CD8-positive, alpha-beta memory T cell (primary cell): ENCODE measurements at places on chromosomes 11 and 22. TPM values are rescaled to one million over a fixed set of nuclear protein-coding genes. Genes with fewer than 3 reads are reported as not detected.
A peak's percentile ranks its signal among the peaks of the same experiment; 100 is the strongest.

- H3K4me3 ChIP-seq: no peak overlapping the region
- no peak overlapping the region for H3K27ac ChIP-seq
- no peak for DNase-seq
- no peaks in the 10 kb centered on the region for H3K36me3 ChIP-seq
- H3K4me1 ChIP-seq: no peaks in the 10 kb centered on the region
These were observed 1261.4 kb upstream of the TENM4 start for GRCh38 chr11:80702264-80702663.

DNA sequence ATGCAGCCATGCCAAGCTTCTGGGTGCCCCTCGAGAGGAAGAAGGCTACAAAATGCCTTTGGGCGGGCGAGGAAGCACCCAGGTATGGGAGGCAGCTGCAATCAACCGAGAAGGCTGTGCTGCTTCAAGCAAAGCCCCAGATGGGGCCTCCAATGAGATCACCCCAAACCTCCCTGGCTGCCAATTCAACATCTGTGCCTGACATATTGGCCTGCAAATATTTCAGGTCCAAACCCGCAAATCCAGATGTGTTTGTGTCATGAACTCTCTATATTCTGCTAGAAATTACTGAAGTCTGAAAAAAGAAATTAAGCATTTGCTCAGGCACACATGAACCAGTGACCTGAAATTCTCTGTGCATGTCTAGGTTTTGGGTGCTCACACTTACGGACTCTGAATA lies 78.8 kb upstream of the RCN1 start:
- H3K4me1 ChIP-seq: no peaks in the 10 kb centered on the region
- H3K4me3 ChIP-seq: no peak overlapping the region
- no peak for DNase-seq
- no peaks in the 10 kb centered on the region for H3K36me3 ChIP-seq

- H3K27me3 ChIP-seq: no peaks in the 10 kb centered on the region
- no peaks in the 10 kb centered on the region for H3K4me1 ChIP-seq
- DNase-seq: no peak
- no peak overlapping the region for H3K27ac ChIP-seq
- H3K4me3 ChIP-seq: no peak overlapping the region
These were observed 317.6 kb upstream of the FAT3 start for GRCh38 chr11:91906871-91907624.

- no peak overlapping the region for H3K27ac ChIP-seq
- no peak for DNase-seq
- H3K4me1 ChIP-seq: no peaks in the 10 kb centered on the region
- H3K27me3 ChIP-seq: no peaks in the 10 kb centered on the region
These were observed 13.7 kb upstream of the RAB38 start for GRCh38 chr11:88188932-88189253.

- no peaks in the 10 kb centered on the region for H3K27me3 ChIP-seq
- H3K36me3 ChIP-seq: no peaks in the 10 kb centered on the region
- no peaks in the 10 kb centered on the region for H3K4me1 ChIP-seq
- no peak overlapping the region for H3K4me3 ChIP-seq
- no peak for DNase-seq
- H3K27ac ChIP-seq: no peak overlapping the region
These were observed 80.3 kb upstream of the IZUMO1R start for GRCh38 chr11:94224078-94224477.

GRCh38 chr11:19589567-19590260 lies 122.9 kb upstream of the NAV2 start:
- H3K4me3 ChIP-seq: no peak overlapping the region
- no peaks in the 10 kb centered on the region for H3K27me3 ChIP-seq
- H3K27ac ChIP-seq: no peak overlapping the region
- no peaks in the 10 kb centered on the region for H3K36me3 ChIP-seq
- no peaks in the 10 kb centered on the region for H3K4me1 ChIP-seq

DNA sequence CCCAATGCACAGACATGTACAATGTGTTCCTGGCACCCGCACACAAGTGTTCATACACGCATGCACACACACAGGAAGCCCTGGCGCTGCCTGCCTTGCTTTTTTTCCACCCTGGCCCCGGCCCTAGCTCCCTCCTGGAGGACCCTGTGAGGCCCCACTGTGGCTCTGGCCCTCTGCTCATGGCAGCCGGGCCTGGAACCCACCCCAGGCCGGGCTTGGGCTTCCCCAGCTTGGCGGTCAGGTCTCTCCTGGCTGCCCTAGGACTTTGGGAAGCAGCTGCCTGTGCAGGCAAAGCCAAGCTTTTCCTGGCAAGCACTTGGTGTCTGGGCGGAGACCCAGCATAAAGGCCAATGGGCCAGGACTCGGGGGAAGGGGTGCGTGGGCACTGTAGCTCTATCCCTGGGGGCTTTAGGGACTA lies 30.5 kb downstream of the CD82 start:
- H3K27me3 ChIP-seq: no peaks in the 10 kb centered on the region
- no peak overlapping the region for H3K4me3 ChIP-seq
- H3K36me3 ChIP-seq: no peaks in the 10 kb centered on the region
- peaks cover 41% of the 10 kb centered on the region for H3K4me1 ChIP-seq
- no peak for DNase-seq
- H3K27ac ChIP-seq: peak overlapping the region; percentile 47

- no peak overlapping the region for H3K4me3 ChIP-seq
- H3K27ac ChIP-seq: no peak overlapping the region
- DNase-seq: peak; percentile 63
- H3K27me3 ChIP-seq: no peaks in the 10 kb centered on the region
These were observed 7.2 kb downstream of the KCNK7 start for GRCh38 chr11:65588199-65589054.

DNA sequence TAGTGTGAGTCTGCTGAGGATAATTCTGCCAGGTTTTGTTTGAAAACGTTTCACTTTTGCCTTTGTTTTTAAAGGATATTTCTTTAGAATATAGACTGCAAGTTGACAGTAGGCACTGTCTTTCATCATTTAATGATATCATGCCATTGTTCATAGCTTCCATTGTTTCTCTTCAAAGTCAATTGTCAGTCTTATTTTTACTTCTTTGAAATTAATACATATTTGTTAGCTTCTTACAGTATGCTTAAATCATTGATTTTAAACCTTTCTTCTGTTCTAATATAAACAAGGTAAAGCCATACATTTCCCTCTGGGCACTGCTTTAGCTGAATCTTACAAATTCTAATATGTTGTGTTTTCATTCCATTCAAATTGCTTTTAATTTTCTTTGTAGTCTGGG lies 62.3 kb upstream of the PARVA start:
- H3K36me3 ChIP-seq: no peaks in the 10 kb centered on the region
- H3K27me3 ChIP-seq: no peaks in the 10 kb centered on the region
- H3K27ac ChIP-seq: no peak overlapping the region
- no peaks in the 10 kb centered on the region for H3K4me1 ChIP-seq
- DNase-seq: no peak

DNA sequence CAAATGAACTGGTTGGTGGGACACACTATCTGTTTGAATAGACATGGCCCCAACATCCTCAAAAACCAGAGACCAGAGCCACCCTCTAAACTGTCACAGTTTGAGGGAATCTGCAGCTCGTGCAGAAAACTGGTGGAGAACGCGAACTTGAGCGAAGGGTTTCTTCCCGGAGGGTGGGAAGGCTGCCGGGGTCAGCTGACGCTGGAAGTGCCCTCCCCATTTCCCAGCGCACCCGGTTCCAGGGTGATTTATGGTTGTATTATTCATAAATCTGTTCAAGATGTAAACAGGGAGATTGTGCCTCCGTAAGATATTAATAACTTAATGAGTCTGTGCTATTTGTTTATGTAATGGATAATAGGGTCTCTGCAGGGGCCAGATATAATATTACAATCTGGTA lies 1396.7 kb downstream of the BRD1 start:
- H3K27me3 ChIP-seq: no peaks in the 10 kb centered on the region
- no peaks in the 10 kb centered on the region for H3K4me1 ChIP-seq
- H3K4me3 ChIP-seq: no peak overlapping the region
- no peaks in the 10 kb centered on the region for H3K36me3 ChIP-seq
- H3K27ac ChIP-seq: no peak overlapping the region

- no peak overlapping the region for H3K27ac ChIP-seq
- no peak overlapping the region for H3K4me3 ChIP-seq
- DNase-seq: peak; percentile 64
- no peaks in the 10 kb centered on the region for H3K27me3 ChIP-seq
- peaks cover 39% of the 10 kb centered on the region for H3K36me3 ChIP-seq
These were observed 40.5 kb downstream of the SREBF2 start for GRCh38 chr22:41873391-41873790.

- H3K4me3 ChIP-seq: no peak overlapping the region
- H3K27ac ChIP-seq: no peak overlapping the region
- H3K27me3 ChIP-seq: no peaks in the 10 kb centered on the region
- DNase-seq: no peak
- H3K36me3 ChIP-seq: no peaks in the 10 kb centered on the region
These were observed 356.9 kb downstream of the LARGE1 start for GRCh38 chr22:33563220-33563964.

- no peak overlapping the region for H3K27ac ChIP-seq
- DNase-seq: no peak
- H3K27me3 ChIP-seq: no peaks in the 10 kb centered on the region
- H3K36me3 ChIP-seq: no peaks in the 10 kb centered on the region
These were observed 1.4 kb downstream of the PI4KA start for GRCh38 chr22:20857247-20857643.

DNA sequence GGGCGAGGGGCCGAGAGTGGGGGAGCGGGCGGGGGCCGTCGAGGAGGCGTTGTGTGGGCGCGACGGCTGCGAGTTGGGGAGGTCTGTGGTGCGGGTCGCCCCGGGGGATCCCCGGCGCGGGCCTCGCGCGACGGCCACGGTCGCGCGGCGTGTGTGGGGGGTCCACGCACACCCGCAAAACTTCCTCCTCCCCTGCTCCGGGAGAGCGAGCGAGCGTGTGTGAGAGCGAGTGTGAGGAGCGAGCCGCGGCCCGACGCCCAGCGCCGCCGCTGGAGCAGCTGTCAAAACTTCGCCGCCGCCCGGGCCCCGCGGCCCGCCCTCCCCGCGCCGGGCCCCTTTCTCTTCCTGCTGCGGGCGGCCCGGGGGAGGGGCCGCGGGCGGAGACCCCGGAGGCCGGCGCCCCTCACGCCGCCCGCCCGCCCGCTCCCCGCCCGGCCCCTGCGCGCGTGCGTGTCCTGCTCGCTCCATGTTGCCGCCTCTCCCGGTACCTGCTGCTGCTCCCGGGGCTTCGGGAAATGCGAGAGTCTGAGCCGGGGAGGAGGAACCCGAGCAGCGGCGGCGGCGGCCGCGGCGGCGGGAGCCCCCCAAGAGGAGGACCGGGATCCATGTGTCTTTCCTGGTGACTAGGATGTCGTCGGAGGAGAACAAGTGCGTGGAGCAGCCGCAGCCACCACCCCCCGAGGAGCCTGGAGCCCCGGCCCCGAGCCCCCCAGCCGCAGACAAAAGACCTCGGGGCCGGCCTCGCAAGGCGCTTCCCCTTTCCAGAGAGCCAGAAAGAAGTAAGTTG lies 9.0 kb upstream of the CCT8L2 start:
- no peaks in the 10 kb centered on the region for H3K4me1 ChIP-seq
- H3K36me3 ChIP-seq: no peaks in the 10 kb centered on the region
- DNase-seq: peak; percentile 27
- H3K27ac ChIP-seq: peak overlapping the region; percentile 69
- H3K4me3 ChIP-seq: no peak overlapping the region

DNA sequence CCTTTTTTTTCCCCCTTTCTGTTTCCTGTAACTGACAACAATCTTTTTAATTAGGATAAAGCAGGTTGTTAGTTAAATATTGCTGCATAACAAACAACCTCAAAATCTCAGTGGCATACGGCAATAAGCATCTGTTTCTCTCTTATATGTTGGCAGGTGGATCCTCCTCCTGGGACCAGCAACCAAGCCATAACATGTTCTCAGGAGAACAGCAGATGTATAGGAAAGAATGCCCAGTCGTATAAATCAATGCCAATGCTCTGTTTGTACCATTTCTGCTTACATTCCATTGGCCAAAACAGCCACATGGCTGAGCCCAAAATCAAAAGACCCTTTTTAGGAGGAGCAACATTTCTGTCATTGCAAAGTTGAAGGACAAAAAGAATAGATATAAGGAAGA lies 445.7 kb downstream of the AASDHPPT start:
- H3K27ac ChIP-seq: no peak overlapping the region
- H3K27me3 ChIP-seq: no peaks in the 10 kb centered on the region
- H3K36me3 ChIP-seq: no peaks in the 10 kb centered on the region
- no peaks in the 10 kb centered on the region for H3K4me1 ChIP-seq
- H3K4me3 ChIP-seq: no peak overlapping the region

DNA sequence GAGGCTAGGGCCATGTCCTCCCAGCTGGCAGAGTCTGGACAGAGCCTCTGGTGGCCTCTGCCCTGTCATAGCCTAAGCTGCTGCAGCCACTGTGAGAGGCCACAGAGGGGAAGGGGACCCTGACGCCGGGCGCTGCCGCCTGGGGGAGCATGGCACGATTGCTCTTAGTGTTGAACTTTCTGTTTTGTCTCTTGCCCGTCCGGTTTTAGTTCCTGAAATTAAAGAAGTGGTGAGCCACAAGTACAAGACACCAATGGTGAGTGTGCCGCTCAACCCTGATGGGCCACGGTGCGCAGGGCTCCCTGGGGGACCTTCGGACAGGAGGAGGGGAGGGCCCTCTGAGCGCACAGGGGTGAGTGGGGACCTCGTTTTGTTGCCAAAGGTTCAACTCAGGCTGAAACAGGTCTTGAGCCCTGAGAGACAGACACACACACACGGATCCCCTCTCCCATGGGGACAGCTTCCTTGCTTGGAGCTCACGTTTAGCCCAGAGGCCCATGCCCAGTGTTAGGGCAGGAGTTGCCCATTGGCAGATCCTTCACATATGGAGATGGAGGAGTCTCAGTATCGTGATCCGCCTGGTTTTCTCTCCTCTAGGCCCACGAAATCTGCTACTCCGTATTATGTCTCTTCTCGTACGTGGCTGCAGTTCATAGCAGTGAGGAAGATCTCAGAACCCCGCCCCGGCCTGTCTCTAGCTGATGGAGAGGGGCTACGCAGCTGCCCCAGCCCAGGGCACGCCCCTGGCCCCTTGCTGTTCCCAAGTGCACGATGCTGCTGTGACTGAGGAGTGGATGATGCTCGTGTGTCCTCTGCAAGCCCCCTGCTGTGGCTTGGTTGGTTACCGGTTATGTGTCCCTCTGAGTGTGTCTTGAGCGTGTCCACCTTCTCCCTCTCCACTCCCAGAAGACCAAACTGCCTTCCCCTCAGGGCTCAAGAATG lies 23.8 kb downstream of the MYBPC3 start:
- no peak overlapping the region for H3K4me3 ChIP-seq
- no peak for DNase-seq
- no peaks in the 10 kb centered on the region for H3K27me3 ChIP-seq
- peaks cover 27% of the 10 kb centered on the region for H3K36me3 ChIP-seq
- H3K4me1 ChIP-seq: no peaks in the 10 kb centered on the region
- H3K27ac ChIP-seq: no peak overlapping the region

GRCh38 chr11:72454791-72455190 lies 20.5 kb upstream of the CLPB start:
- no peak for DNase-seq
- no peaks in the 10 kb centered on the region for H3K36me3 ChIP-seq
- no peaks in the 10 kb centered on the region for H3K4me1 ChIP-seq
- H3K4me3 ChIP-seq: no peak overlapping the region
- H3K27me3 ChIP-seq: no peaks in the 10 kb centered on the region

GRCh38 chr11:69553416-69554357 lies 72.2 kb downstream of the LINC01488 start:
- DNase-seq: no peak
- no peak overlapping the region for H3K27ac ChIP-seq
- H3K27me3 ChIP-seq: no peaks in the 10 kb centered on the region
- no peaks in the 10 kb centered on the region for H3K36me3 ChIP-seq
- H3K4me3 ChIP-seq: no peak overlapping the region
- H3K4me1 ChIP-seq: peaks cover 9% of the 10 kb centered on the region

DDI1 gene
- not detected for total RNA-seq

SLC1A2 gene
- not detected for total RNA-seq

UPK2 gene
- total RNA-seq: not detected

OR8G1 gene
- not detected for total RNA-seq

C1QTNF4 gene
- total RNA-seq: not detected

HYLS1 gene
- total RNA-seq: 7.3 TPM

PHF21B gene
- total RNA-seq: not detected

RPS6KA4 gene
- 39.0 TPM for total RNA-seq
